ENCODE measurements at places on chromosomes 12 and 14.
A peak's percentile ranks its signal among the peaks of the same experiment; 100 is the strongest.

- no peak for DNase-seq
Measured at GRCh38 chr14:79256380-79256779, 954.9 kb downstream of the DIO2 start.

GRCh38 chr14:75566752-75567151 lies 11.7 kb upstream of the FLVCR2 start:
- no peak for DNase-seq

- DNase-seq: no peak
Measured at GRCh38 chr12:6049587-6049986, 74.9 kb downstream of the VWF start.

DNA sequence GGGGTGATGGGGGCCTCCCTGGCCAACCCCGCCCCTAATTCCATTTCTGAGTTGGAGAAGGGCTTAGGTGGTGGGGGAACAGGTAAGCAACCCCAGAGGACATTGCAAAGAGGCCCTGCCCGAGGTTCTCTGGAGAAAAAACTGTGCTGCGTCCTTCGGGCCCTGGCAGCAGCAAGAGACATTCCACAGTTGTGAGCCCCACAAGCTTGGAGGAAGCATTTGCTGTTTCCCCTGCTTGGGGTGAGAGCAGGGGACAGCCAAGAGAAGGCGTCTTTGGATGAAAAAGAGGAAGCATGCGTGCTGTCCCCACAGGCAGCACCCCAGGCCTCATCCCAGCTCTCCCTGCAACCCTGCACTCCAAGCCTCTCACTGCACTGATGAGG lies 1.3 kb downstream of the BDKRB2 start:
- no peak for DNase-seq

GRCh38 chr12:13592063-13592942 lies 389.1 kb downstream of the GRIN2B start:
- no peak for DNase-seq

DNA sequence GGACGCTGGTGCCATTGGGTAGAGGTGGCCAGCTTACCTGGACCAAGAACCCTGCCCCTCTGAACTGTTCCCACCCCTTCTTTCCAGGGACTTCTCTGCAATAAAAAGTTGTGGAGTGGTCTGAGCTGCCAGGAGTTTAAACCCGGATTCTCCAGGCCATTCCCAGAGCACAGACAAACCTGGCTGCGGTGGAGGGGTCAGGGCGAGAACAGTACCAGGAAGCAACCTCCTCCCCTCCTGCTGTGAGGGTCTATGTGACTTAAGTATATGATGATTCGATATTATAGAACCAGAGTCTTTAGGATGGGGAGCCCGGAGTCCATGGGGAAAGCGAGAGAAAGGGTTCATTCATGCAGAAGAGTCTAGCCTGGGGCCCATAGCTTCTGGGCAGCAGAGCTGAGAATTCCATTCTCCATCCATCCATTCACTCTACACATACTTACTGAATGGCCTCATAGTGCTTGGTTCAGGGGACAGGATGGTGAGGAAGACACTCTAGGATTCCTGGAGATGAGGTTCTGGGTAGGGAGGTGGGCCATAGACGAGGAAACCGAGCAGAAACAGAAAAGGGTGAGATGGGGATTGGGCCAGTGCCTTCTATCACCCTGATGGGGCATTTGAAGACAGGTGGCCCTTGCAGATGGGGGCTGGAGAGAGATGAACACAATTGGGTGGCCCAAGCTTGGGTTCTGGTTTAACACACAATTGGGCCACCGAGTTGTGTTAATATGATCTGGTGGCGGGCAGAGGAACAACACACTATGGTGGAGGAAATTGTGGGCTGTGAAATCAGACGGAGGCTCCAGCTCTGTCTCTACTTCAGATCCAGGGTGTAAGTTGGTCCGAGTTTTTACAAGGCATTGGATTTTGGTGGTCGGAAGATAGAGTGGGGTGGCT lies 5.2 kb downstream of the KRT86 start:
- peak; percentile 29 for DNase-seq

Measured in foreskin melanocyte (primary cell).